ENCODE measurements at places on chromosomes 13 and 19.

DNA sequence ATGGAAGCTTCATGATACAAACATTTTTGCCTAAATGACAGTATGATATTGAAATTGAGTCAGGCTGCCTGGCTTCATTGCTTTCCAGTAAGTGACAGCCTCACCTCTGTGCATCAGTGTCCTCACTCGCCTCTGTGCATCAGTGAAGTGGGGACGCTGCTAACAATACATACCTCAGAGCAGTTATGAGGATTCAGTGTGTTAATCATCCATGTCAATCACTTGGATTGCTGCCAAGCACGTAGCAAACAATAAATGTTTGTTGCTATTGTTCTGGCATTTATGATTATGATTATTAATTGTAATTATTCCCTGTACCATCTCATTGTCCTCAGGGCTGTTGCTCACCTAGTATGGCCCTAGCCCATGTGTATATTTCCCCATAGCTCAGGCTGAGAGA lies 8.8 kb downstream of the PPP2R1A start:
- no peak for DNase-seq

- no peak for DNase-seq
Measured at GRCh38 chr19:50720181-50720920, 749 bp upstream of the SHANK1 start.

DNA sequence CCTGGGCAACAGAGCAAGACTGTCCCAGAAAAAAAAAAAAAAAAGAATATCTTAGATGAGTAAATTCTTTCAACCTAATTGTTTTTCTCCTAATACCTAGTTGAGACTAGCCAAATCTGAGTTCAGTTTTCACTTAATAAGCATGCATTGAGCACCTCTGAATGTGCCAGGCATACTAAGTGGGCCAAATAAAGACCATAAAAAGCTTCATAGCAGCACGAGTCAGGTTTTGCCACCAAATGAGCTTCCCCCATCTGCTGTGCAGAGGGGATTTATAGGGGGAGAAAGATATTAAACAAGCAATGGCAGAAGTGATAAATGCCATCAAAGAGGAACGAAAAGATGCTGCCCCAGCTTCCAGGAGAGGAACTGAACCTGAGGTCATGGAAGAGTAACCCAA lies 11.4 kb downstream of the THSD1 start:
- DNase-seq: no peak

GRCh38 chr19:50003254-50003788 lies 21.9 kb downstream of the VRK3 start:
- DNase-seq: no peak

DNA sequence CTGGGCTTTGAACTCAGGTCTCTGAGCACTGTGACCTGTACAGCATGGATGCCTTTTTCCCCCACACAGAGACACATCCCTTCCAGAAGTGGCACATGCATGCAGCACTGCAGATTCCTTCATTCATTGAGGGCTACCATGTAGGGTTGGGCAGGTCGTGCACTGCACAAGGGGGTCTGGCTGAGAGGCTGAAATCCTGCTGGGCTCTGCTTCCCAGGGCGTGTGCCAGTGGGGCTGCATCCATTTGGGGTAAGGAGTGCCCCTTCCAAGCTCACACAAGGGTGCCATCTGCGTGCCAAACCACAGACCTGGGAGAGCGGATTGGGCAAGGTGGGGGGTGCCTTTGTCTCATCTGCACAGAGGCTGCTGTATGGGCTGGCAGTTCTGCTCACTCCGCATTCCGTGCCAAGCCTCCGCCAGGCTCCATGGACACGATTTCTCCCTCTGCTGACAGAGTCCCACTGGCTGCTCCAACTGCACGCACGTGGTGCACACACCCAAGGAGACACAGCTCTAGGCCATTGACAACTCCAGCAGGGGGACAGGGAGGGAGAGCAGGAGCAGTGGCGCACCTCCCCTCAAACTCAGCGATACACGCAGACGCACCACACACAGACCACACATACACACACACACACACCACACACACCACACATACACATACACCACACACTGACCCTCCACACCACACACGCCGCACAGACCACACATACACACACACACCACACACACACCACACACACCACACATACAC lies 4.5 kb upstream of the SHISA7 start:
- peak; percentile 27 for DNase-seq

GRCh38 chr13:47004027-47004426 lies 107.2 kb upstream of the HTR2A start:
- peak; percentile 11 for DNase-seq

DNA sequence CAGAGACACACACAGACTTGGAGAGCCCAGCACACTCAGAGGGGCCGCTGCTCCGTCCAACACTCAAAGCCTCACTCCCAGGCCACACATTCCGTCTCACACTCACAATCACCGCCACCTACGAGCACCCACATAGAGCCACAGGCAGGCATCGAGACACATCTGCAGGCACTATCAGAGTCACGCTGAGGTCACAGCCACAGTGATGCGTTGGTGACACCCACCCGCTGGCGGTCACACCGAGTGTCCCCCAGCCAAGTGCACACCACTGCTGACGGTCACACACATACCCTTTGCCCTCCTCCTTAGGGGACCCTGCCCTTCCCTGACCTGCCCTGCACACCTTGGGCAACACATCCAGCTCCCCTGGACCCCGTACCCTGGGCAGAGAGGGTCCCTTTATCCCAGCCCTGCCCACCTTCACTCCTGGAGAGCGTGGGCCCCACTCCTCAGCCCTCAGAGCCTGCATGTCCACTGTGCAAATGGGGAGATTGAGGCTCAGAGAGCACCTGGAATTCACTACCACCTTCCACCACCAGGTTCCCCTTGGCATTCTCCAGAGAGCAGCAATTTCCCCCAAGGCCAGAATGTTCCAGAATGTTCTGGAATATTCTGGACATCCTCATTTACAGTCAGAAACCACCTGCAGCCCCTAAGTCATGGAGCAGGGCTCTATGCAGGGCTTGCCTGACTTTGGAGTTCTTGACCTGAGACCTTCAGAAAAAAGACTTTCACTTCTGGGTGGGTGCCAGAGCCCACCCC lies 5.4 kb downstream of the FUT5 start:
- no peak for DNase-seq

DNA sequence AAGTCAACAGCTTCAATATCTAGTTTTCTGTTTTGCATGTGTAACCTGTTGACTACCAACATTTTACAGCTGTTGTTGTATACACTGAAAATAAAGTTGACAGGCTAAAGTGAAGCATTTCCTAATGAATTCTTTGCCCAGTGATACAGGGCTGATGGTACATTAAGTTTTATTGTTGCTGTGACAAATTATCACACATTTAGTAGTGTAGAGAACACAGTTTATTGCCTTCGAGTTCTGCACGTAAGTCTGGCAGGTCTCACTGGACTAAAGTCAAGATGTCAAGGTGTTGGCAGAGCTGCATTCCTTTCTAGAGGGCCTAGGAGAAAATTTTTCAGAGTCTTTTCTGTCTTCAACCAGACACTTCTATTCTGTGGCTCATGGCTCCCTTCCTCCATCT lies 184.2 kb downstream of the SLITRK6 start:
- DNase-seq: peak; percentile 36

DNA sequence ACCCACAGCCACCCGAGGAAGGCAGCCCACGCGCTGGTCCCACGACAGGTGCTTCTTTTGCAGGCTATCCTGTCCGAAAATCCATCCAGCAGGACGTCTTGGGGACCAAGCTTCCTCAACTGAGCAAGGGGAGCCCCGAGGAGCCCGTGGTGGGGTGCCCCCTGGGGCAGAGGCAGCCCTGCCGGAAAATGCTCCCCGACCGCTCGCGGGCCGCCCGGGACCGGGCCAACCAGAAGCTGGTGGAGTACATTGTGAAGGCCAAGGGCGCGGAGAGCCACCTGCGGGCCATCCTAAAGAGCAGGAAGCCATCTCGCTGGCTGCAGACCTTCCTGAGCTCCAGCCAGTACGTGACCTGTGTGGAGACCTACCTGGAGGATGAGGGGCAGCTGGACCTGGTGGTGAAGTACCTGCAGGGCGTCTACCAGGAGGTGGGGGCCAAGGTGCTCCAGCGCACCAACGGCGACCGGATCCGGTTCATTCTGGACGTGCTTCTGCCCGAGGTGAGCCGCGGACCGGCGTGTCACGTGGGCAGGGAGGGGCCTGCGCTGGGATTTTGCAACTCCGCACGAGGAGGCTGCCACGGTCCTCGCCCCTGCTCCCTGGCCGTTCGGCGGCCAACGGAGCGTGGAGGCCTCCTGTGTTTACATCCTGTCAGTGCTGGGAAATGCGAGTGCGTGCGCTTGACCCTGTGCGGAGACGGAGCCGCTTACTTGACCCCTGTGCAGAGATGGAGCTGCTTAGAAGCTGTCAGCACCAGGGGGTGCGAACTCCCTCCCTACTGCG lies 12.9 kb upstream of the NDUFS7 start:
- no peak for DNase-seq

DNA sequence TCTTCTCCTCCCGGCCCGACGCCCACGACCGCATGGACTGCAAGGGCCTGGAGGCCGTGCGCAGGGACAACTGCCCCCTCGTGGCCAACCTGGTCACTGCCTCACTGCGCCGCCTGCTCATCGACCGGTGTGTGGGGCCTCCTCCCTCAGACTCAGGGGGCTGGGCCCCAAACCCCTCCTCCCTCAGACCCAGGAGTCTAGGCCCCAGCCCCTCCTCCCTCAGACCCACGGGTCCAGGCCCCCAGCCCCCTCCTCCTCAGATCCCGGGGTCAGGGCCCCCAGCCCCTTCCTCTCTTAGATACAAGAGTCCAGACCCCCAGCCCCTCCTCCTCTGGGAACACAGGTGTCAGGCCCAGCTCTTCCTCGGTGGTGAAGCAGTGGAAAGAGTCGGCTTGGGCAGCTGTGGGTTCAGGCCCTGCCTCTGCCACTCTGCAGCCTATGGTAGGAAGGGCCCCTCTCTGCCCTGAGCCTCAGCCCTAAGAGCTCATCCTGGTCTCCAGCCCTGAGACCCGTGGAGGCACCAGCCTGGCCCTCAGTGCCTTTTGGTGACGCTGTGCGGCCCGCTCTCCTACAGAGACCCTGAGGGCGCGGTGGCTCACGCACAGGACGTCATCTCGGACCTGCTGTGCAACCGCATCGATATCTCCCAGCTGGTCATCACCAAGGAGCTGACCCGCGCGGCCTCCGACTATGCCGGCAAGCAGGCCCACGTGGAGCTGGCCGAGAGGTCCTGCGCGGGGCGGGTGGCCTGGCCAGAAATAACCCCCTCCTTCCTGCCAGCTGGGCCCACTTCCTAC lies 3.7 kb upstream of the SPIB start:
- peak; percentile 79 for DNase-seq

DNA sequence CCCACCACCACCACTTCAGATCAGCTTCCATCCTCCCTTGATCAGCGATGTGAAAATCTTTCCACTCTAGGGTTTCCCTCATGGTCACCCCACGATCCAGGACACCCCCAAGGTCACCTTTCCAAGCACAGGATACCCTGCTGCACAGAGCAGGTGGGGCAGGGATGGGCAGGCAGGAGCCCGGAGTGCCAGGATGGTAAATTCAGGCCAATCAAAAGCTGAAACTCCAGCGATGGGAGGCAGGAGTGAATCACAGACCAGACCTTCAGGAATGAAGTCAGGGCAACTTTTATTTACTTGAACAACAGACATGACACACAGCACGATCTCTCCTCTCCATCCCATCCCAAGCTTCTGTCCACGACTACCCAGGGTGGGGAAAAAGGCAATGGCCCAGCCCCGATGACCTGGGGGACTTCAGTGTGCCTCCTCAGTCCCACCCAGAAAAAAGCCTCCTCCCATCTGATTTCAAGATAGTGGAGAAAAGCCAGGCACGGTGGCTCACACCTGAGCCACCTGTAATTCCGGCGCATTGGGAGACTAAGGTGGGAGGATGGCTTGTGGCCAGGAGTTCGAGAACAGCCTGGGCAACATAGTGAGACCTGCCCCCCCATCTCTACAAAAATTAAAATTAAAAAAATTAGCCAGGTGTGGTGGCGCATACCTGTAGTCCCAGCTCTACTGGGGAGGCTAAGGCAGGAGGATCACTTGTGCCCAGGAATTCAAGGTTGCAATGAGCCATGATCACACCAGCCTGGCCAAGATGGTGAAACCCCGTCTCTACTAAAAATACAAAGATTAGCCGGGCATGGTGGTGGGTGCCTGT lies 39.2 kb downstream of the ZSWIM4 start:
- no peak for DNase-seq

- DNase-seq: peak; percentile 85
Measured at GRCh38 chr19:52993342-52994178, 20.2 kb upstream of the ERVV-1 start.

DNA sequence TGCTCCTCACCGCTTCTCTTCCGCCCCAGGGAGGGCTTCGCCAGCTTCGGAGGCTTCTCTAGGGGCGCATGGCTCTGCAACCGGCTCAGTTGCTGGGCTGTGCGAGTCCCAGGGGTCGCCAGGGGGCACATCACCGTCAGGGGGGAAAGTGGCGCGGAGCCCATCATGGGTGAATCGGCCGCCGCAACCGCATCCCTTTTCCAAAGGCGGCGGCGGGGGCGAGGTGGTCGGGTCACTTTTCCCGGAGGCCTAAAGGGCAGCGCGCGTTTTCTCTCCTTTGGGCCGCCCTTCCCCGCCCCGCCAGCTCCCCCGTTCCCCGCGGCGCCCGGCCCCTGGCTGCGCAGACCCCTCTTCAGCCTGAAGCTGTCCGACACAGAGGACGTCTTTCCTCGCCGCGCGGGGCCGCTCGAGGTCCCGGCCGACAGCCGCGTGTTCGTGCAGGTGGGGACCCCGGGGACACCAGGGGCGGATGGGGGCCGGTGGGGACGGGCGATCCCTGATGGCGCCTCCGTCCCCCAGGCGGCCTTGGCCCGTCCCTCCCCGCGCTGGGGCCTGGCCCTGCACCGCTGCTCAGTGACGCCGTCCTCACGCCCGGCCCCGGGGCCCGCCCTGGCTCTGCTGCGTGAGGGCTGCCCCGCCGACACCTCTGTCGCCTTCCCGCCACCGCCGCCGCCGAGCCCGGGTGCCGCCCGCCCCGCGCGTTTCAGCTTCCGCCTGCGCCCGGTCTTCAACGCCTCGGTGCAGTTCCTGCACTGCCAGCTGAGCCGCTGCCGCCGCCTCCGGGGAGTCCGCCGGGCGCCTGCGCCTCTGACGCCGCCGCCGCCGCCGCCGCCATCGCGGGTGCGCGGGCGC lies 1.7 kb downstream of the TGFBR3L start:
- peak; percentile 30 for DNase-seq

GRCh38 chr13:63209330-63210017 lies 1793.8 kb upstream of the PCDH20 start:
- no peak for DNase-seq

- DNase-seq: no peak
Measured at GRCh38 chr13:105282406-105283285, 1252.8 kb downstream of the EFNB2 start.

Measured in lung (tissue), 17 donors.